Right lobe of liver (tissue), 6 donors: ENCODE measurements at places on chromosomes 2 and 18. TPM values are rescaled to one million over a fixed set of nuclear protein-coding genes. Genes with fewer than 3 reads are reported as not detected.

Gene PAX3
- not detected for total RNA-seq

Gene SKA1
- total RNA-seq, result 0.42 TPM

Gene NEUROD1
- total RNA-seq, result not detected

Gene G6PC2
- not detected for total RNA-seq

Gene ELOA2
- total RNA-seq, result not detected

Gene BBS5
- total RNA-seq, result 2.3 TPM

Gene GAL3ST2
- total RNA-seq, result 0.83 TPM

Gene LRRFIP1
- 43.8 TPM for total RNA-seq

Gene DSEL
- total RNA-seq, result 2.1 TPM

Gene SERPINB12
- total RNA-seq, result not detected
